ENCODE measurements at places on chromosomes 1 and 21.

DNA sequence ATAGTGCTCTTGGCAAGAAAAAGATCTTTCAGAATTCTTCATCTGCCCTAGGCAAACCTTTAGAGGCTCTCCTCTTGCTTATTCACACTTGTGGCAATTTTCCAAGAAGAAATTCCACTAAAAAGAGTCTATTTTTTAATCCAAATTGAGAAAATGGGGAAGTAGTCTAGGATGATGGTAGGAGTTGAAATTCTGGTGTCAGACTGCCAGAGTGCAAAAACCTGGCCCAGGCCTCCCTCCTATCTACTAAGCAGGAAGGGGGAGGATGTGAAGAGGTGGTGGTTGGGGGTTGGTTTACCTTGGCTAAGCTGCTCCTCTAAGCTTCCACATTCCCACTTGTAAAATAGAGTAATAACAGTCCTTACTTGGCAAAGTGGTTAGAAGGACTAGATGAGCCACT is 120.6 kb upstream of the KCNJ15 start:
- no peak for DNase-seq

DNA sequence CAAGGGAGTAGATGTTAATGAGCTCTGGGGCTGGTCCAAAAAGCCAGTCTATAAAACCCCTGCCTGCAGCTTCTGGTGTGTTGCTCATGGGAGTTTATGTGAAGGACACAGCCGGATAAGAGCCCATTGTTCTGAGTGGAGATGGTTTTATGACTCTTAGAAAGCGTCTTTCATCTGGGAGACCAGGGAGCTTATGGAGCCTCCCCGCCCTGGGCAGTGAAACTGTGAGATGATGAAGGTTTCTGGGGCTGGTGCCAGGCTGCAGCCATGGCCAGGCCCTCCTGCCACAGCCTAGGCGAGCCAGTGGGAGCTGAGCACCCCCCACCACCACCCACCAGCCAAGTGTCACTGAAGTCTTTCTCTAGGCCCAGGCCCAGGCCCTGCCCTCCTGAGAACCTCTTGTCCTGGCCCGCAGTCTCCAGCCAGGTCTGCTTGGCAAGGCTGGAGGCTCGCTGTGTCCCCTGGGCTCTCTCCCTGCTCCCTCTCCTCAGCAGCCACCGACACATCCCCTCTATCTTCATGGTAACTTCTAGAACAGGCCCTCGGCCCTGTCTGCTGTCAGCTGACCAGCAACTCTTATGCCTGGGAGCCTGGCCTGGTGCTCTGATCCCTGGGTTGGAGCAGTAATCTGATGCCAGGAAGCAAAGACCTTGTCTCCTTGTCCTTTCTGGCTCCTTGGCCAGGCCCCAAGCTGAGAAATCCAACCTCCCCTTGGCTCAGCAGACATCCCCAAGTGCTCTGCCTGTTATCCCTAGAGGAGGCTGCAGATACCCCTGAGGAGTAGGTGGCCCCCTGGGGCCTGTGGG is 7.6 kb upstream of the ARHGEF10L start:
- DNase-seq = no peak

GRCh38 chr1:235968831-235969230 is 96.1 kb downstream of the NID1 start:
- DNase-seq = no peak

DNA sequence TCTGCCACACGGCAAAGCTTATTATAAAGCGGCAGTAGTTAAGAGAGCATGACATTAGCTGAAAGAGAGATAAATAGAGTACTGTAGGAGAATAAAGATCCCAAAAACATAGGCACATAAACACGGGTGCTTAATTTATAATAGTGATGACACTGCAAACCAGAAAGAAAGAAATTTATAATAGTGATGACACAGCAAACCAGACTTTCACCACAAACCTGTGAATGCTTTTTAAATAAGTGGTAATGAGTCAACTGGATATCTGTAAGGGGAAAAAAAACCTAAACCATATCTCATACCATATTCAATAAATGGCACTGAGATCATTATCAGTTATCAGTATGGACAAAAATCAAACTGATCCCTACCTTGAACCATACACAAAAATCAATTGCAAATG is 25.5 kb downstream of the USP1 start:
- no peak for DNase-seq

- DNase-seq = no peak
These were observed 5.4 kb downstream of the HMGN2 start for GRCh38 chr1:26477446-26478152.

GRCh38 chr1:93440272-93440671 is 7.6 kb upstream of the FNBP1L start:
- no peak for DNase-seq

DNA sequence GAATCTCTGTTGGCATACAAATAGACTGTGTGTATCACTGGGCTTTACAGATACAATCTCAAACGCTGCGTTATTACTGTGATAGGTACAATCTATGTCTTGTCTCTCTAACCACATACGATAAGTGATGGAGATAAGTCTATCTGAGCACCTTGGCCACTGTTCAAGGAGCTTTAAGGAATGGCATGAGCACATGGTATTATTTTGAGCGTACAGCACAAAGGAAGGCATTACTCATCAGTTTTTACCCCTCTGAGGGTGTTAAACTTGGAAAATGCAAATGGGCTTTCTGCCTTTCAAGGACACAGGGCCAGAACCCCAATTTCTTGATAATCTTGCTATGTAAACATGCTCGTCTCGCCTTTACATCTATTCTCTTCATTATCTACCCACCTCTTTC is 11.6 kb upstream of the SIPA1L2 start:
- no peak for DNase-seq

DNA sequence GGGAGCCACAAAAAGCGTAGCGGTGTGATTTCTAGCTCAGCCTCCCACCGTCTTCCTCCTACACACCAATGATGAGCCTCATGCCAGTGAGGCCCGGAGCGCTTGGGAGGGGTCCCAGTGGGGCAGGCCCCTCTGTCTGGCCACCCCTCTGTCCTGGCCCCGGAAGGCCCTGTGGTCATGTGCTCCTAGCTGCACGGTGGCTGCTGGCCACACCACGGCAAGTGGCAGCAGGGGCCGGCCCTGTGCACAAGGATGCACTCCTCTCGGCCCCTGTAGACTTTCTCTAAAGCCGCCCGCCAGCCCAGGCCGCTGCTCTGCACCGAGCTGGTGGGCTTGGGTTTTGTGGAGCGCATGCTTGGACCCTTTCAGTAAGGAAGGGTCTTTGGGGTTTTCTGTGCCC is 53.6 kb downstream of the KCNAB2 start:
- DNase-seq = no peak

GRCh38 chr1:88802950-88803349 is 88.4 kb downstream of the GTF2B start:
- DNase-seq = no peak

DNA sequence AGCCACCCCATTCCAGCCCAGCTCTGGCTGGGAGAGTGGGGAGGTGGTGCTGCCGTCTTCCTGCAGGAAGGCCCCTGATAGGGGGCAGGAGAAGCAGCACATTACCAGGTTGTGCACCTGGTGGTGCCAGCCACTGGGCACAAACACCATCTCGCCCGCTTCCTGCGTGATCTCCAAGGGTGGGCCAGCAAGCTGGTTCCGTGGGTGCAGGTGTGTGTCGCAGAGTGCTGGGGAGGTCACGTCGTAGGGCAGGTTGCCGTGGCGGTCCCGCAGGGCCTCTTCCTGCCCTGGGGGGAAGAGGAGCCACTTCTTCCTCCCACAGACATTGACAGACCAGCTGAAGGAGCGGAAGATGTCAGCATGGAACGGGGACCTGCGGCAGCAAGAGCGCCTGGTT is 1.8 kb downstream of the JMJD4 start:
- no peak for DNase-seq

- DNase-seq = no peak
These were observed 28.7 kb downstream of the PADI3 start for GRCh38 chr1:17277511-17278159.

DNA sequence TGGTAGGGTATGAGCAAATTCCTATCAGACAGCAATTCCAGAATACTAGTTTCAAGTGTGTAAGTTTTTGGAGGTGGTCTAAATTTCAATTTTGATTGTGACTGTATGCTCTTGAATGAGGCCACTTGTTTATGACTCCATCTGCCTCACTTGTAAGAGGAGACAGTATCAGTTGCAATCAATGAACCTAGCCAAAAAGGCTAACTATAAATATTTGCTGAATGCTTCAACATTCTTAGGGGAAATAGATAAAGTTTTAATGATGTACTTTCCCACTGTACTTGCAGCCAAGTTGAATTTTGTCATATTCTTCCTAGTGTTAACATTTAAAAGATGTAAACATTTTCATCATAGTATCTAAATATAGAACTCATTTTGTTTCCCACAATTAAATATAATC is 32.1 kb upstream of the RWDD3 start:
- no peak for DNase-seq

GRCh38 chr1:78980511-78980910 is 26.0 kb downstream of the ADGRL4 start:
- no peak for DNase-seq

All from GM06990 (cell line).